Fibroblast of the conjunctiva (primary cell): ENCODE measurements at places on chromosomes 12 and 14.
A peak's percentile ranks its signal among the peaks of the same experiment; 100 is the strongest.

GRCh38 chr12:2833810-2834209, 1.0 kb downstream of the NRIP2 start:
- DNase-seq = no peak

- DNase-seq = no peak
These were observed 782.5 kb downstream of the C12orf50 start for GRCh38 chr12:87246726-87247125.

- DNase-seq = no peak
These were observed 11.5 kb downstream of the KRT77 start for GRCh38 chr12:52691841-52692150.

GRCh38 chr12:54734196-54734950, 86.2 kb upstream of the DCD start:
- DNase-seq = no peak

DNA sequence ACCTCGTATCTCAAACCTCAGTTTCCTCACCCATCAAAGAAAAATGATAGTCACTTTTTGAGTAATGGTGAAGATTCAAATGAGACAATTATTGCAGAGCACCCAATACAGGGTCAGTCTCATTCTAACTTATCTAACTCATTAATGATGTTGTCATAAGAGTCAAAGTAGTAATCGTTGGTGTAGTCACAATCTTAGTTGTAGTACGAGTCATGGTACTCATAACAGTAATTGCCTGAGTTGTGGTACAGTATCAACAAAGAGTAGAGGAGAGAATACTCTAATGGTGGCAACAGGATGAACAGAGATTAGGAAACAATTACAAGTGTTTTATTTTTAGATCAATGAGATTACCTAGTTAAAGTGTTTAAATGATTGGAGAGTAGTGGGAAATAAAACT, 93.6 kb upstream of the TMTC2 start:
- DNase-seq = no peak

DNA sequence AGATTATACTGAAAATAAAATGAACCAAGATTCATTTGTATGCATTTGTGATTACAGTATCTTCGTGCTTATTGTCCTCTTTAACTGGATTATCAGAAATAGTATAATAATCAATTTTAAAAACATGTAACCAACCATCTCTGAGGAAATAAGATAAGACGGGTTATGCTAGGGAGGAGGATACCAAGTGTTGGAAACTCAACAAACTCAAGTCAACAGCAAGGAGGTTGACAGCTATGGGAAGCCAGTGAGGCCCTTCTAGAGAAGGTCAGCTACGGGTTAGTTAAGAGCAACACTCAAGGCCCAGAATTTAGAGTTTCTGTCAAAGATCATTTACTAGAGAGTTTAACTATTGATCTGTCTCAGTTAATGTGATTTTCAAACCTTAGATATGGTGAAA, 137.2 kb downstream of the PDZRN4 start:
- no peak for DNase-seq

DNA sequence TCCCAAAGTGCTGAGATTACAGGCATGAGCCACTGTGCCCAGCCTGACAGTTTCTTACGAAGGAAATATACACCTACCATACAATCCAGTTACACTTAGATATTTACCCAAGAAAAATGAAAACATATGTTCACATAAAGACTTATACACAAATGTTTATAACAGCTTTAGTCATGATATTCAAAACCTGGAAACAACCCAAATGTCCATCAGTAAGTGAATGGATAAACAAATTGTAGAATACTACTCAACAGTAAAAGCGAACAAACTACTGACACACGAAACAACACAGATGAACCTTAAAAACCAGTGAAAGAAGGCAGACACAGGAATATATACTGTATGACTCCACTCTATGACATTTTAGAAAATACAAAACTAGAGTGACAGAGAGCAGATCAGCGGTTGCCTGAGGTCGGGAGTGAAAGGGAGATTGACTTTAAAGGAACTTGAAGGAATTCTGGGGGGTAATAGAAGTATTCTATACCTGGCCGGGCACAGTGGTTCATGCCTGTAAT, 83.6 kb downstream of the SPRING1 start:
- DNase-seq = no peak

DNA sequence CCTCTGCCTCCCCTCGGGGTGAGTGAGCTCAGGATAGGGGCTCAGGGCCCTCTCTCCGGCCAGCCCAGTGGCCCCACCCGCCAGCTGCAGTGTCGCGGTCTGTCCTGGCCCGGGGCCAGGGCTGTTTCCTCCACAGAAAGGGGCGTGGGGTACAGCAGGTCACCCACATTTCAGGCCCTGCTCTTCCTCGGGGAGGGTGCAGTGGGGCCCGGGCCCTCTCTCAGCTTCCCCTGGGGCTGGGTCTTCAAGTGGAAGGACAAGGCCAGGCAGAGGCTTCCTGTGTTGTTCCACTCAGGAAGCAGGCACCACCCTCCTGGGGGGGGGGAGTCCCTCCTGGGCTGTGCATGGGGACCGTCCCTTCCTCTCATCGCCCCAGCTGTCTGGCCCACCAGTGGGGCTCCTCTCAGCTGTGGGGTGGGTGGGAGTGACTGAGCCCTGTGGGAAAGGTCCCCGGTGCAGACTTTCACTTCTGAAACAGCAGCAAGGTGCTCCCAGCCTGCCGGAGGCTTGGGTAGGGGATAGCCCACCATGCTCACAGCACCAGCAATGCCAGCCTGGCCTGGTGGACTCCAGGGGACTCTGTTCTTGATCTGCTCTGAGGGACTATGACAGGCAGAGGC, 3.7 kb downstream of the GPR132 start:
- DNase-seq = no peak

DNA sequence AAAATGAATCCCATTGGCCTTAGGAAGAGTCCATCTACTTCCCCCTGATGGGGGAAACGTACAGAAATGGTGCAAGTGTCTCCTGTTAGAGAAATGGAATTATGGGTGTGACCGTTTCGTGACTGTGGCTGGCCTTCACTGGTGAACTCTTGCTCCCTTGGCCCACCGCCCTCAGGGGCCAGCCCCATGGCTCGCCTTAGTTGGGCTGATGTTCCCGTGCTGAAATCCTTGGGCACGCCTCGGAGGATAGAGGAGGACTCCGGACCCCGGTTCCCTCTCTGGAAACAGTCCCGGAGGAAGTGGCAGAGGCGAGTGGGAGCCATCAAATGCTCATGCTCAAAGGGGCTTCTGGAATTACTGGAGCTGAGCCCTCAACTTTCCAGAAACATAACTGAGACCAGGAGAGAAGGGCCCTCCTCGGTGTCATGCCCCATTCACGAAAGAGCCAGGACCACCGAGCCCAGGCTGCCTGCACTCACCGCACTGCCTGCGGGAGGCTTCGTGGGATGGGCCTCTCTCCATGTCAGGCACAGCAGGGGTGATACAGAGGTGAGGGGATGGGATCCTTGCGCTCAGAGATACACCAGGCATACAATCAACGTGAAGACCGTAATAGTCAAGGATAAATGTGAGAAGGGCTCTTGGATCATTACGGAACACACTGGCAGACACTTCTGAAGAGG, 10.1 kb upstream of the CACNA2D4 start:
- DNase-seq = no peak

GRCh38 chr14:77424862-77425261, 1.5 kb upstream of the NOXRED1 start:
- DNase-seq = no peak

DNA sequence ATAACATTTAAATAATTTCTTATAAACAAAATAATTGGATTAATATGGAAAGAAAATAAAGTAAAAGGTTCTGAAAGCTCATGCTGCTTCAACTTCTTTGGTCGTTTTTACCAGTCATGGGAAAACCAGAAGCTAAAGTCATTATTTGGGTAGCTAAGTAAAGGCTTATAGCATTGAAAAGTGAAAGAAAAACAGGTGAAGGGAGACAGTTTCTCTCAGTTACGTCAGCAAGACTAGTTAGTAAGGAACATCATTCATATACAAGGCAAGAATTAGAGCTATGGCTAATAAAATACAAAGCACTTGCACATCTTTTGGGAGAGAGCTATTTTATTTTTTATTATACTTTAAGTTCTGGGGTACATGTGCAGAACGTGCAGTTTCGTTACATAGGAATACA, 170.3 kb upstream of the SYT10 start:
- DNase-seq = no peak

- DNase-seq = no peak
These were observed 66.6 kb downstream of the KDM2B start for GRCh38 chr12:121514184-121514742.

GRCh38 chr12:47282206-47282605, 202.4 kb upstream of the AMIGO2 start:
- no peak for DNase-seq

DNA sequence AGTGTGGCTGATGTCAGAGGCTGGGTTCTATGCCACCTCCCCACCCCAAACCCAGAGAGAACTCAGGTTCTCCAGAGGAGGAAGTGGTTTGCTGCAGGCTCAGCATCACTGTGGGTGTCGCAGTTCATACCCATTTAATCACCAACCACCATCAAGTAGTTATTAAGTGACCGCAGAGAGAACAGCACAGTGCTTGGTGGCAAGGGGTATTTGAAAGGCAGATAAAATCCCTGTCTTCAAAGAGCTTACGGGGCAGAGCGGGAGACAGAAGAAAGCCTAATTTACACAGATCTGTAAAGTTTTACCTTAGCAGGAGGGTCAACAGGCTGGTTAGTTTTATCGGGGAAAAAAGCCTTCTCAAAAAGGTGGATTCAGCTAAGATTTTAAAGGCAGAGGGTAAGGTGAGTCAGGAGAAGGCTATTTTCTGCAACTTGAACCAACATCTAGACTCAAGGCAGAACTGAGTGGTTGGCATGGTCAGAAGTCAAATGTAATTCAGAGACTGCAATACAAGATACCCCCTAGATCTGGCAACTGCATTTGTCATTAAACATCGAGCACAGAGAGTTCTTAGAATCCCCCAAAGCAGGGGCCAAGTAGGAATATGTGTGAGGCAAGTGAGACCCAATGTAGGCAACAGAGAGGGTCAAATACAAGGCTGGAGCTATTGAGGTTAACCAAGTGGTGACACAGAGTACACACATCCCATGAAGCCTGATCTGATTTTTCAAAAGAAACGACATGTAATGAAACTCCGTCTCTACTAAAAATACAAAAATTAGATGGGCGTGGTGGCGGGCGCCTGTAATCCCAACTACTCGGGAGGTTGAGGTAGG, 13.2 kb downstream of the PXN start:
- DNase-seq = no peak

GRCh38 chr14:94278731-94279130, 14.3 kb downstream of the SERPINA10 start:
- no peak for DNase-seq

- no peak for DNase-seq
These were observed 2.1 kb upstream of the DNAJC22 start for GRCh38 chr12:49344486-49345050.

DNA sequence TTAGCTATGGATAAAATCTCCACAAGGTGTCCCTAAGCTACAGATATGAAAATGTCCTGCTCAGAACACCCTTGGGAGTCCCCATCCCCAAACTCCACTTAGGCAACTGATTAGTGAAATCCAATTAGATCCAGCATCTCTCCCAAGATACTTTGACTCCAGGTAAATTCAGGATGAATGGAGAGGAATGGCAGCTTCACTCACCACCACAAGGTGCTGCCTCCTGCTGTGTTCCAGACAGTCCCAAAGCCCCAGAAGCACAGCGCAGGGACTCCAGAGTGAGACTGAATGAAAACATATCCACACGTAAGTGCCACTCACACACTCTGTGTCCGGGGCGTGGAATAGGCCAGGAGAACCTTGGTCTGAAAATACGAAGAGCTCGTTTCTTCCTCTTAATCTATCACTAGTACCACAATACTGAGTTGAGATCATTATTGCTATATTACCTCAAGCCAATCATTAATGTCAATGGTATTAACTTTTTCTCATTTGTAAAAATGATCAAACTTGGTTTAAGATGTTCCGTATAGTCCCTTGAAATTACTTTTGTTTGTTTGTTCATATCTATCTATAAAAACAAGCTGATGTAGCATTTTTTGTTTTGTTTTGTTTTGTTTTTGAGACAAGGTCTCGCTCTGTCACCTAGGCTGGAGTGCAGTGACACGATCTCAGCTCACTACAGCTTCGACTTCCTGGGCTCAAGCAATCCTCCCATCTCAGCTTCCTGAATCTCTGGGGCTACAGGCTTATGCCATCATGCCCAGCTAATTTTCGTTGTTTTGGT, 70.0 kb upstream of the BICD1 start:
- no peak for DNase-seq

DNA sequence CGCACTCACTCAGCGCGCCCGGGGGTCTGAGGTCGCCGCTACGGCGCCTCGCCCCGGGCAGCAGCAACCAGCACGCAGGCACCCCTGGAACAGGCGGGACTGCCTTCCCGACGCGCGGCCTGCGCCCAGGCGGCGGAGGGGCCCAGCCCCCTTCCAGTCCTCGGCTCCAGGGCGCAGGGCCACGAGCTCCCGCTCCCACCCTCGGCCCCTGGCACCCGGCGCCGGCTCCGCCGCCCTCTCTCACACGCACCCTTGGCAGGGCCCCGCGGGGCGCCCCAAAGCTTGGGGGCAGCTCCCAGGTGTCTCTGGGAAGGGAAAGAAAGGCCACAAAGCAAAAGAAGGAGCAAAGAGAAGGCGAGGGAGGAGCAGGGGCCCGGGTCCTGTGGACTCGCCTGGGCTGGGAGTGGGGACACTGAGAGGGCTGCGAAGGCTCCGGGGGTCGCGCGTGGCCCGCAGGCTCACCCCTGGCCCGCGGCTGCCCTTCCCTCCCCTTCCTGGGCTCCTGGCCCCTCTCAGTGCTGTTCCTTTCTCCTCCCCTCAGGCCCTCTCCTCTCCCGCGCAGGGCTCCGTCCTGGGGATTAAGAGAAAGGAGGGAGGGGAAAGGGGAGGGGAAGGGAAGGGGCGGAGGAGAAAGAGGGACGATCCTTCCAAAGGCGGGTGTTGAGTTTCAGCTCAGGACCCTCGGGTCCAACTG, 907 bp upstream of the EFS start:
- peak; percentile 34 for DNase-seq

- peak; percentile 24 for DNase-seq
These were observed 137.8 kb downstream of the SLC25A21 start for GRCh38 chr14:37034410-37035285.

DNA sequence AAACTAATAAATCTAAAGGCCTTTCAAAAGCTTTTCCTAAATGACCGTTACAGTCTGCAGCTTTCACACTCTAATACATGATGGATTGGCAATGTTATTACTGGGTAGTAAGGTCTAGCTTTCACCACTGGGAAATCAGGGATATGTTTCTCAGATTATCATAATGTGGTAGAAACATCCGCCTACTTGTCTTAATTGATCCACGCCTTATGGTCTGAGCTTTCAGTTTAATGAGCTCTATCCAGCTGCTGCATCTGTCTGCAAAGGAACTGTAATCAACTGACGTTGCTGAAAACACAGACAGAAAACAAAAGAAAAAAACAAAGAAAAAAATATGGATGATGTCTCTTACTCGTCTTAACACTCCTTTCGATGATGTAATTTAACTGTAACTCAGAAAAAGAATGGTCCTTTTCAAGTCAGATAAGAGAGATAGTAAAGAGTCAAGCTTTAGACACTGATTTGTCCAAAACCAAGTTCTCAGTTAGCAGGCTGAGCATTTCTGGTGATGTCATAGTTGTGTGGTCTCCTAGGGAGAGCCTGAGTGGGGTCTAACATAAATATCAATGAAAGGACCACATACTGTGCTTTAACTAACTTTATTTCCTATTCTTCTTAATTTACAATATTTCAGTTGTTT, 85.9 kb downstream of the C2CD5 start:
- DNase-seq = no peak

GRCh38 chr12:71719647-71720370, 33.9 kb downstream of the TMEM19 start:
- DNase-seq = no peak
